ENCODE measurements at places on chromosomes 5 and 9.

- DNase-seq = no peak
These were observed 43.8 kb upstream of the DAB2IP start for GRCh38 chr9:121607434-121608167.

DNA sequence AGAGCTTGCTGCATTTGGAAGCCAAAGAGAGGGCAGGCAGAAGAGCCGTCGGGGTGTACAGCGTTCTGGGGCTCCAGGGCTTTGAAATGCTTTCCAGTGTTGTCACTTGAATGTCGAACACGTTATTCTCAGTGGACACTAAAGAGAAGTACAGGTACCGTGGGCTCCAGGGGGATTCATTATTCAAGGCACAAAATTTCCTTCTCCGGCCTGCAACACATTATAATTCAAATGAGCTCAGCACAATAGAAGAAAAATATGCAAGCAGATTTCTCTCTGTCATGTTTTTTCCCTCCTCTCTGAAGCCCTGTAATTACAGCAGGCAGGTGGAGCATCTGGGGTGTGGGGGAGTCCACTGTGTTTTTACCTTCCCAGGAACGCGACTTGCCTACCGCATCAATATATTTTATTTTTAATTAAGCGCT is 293.1 kb downstream of the ZSWIM6 start:
- no peak for DNase-seq

DNA sequence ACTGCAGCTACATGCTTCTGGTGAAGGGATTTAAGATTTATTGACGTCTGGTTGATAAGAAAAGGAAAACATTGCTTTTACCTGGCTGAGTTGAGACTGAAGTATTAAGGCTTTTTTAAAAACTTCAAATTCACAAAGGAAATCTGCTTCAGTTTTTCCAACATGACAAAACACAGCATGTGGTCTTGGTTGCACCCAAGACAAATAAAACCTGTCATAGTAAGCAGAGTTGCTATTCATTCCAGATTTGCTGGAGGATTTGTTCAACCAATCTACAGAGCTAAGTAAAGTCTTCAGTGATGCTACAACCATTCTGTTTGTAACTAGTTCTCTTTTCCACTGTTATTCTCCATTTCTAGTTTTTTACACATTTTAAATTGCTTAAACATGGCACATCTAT is 11.3 kb downstream of the C5orf63 start:
- DNase-seq = no peak

DNA sequence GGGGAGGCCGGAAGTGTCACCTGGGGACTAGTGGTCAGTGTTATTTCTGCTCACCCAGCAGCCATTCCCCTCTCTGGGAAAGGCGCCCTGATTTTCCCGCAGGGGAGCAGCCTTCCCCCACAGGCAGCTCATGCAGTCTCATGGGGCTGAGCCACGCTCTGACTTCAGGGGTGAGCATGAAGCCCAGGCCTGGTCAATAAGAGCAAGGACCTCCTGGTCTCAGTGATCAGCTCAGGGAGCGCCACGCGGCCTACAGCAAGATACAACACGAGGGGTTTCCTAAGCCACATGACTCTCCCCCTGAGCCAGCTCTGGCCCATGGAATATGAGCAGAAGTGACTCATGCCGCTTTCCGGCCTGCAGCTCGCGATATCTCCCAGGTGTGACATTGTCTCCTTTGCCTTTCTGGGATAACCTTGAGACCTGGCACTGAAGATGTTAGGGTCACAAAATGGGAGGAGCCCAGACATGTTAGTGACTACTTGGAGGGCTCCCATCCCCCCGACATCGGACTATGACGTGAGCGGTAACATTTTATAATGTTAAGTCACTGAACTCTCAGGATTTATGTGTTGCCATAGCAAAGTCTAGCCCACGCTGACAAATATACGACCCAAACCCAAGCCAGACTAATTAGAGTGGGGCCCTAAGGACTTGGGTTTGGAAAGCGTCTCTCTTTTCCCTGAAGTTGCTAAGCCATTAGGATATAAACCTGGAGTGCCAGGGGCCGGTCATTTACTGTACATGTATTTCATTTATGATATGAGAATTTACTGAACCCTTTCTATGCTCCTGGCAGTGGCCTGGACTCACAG is 46.5 kb upstream of the GFPT2 start:
- DNase-seq = no peak

GRCh38 chr5:35863159-35863558 is 6.5 kb downstream of the IL7R start:
- DNase-seq = no peak

GRCh38 chr5:179430193-179431175 is 85.2 kb upstream of the ADAMTS2 start:
- no peak for DNase-seq

DNA sequence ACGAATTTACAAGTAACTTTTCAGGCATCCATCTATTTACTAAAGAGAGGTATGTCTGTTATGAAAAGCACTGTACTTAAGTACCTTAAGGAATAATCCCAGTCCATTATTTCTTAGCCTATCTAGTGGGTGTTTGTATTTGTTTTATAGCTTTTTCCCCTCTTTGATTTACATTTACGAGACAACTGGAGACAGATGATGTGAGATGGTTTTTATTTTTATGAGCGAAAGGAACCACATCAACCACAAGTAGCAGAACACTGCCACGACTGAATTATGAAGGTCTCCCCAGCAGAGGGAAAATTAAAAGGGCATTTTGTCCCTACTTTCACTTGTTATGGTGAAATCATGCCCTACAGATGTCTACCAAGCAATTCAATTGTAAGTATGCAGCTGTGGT is 357.8 kb downstream of the NFIB start:
- no peak for DNase-seq

- DNase-seq = no peak
These were observed 623.1 kb downstream of the BNC2 start for GRCh38 chr9:16247188-16247875.

GRCh38 chr9:137784641-137785513 is 92.7 kb upstream of the CACNA1B start:
- DNase-seq = no peak

DNA sequence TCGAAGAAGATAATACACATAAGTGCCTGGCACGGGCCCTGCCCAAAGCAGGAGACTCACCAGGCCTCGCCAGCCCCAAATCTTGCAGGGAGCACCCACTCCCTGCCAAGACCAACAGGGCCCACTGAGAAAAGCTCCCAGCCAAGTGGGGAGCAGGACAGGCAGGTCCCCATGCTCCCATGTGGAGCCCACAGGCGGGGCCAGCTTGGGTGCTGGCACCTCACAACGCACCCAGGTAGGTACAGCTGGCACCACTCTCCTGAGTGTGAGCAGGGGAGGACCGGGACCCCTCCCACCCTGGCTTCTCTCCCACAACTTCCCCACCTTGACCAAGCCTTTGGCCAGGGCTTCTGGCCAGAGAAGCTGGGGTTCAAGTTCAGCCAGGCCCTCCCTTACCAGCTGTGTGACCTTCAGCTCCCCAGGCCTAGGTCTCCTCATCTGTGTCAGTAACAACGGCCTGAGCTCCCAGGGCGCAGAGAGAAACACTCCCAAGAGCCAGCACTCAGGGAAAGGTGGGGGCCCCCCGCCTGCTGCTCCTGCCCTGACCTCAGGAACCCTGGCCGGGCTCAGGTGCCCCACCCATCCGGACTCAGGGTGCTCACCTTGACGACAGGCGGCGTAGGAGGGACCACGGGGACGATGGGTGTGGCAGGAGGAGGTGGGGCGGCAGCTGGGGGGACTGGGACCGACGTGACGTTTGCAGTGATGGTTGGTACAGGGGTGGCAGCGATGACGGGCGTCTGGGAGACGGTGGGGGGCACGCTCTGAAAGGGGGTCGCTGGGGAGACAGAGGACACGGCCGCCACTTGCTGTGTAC is 17.8 kb downstream of the BRD3 start:
- no peak for DNase-seq

DNA sequence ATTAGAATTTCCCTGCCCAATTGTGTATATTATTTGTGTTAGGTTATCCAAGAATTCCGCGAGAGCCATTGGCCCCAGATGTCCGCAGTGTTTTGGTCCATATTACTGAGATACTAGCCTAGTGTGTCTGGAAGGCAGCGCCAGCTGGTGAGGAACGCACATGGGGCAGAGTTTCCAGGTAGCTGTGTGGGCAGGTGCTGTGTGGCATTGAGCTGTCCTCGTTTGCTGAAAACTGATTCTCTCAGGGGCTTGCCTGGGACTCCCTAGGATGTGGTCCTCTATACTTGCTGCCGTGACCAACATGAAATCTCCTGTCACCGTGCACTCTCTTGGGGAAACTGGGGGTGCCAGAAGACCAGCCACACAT is 288.7 kb downstream of the FANCC start:
- DNase-seq = no peak

DNA sequence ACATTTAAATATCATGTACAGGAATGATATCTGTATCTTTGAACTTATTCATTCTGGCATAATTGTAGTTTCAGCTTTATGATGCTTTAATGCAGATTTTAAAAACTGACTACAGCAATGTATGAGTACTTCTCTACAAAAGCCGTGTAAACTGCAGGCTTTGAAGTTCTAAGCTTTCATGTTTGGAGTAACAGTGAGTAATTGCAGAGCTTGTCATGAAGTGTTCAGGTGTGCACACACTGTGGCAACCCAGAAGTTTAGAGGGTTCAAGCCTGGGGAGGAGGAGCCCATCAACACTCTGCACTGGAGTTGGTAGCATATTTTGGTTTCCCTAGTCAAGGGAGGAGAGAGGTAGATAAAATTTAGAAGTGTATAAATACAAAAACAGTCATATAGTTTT is 130.9 kb downstream of the CD180 start:
- no peak for DNase-seq

DNA sequence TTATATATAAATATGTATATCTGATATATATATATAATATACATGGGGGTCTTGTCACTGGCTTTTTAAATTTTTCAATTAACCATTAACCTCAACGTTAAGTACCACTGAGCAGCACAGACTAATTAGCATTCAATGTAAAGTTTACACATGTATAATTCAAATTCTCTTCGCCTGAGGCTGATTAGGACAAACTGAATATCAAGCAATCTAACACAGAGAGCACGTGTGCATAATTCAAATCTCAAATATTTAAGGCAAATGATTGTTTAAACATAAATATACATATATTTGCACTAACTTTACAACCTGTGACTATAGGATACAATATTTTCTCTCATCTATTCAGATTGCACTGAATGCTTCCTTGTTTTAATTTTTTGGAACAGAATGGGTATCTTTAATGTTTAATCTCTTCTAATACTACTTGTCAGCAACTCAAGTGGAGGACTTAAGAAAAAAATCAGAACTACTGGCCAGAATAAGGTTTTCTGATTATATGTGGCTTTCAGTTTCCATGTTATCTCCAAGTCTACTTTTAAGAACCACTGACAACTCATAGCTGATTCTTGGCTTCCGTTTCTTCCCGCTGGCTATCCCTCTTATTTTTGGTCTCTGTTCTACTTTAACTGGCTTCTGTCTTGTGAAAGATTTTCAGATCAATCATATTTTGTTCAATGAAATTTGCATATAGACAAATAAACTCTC is 204.8 kb downstream of the MLLT3 start:
- no peak for DNase-seq

DNA sequence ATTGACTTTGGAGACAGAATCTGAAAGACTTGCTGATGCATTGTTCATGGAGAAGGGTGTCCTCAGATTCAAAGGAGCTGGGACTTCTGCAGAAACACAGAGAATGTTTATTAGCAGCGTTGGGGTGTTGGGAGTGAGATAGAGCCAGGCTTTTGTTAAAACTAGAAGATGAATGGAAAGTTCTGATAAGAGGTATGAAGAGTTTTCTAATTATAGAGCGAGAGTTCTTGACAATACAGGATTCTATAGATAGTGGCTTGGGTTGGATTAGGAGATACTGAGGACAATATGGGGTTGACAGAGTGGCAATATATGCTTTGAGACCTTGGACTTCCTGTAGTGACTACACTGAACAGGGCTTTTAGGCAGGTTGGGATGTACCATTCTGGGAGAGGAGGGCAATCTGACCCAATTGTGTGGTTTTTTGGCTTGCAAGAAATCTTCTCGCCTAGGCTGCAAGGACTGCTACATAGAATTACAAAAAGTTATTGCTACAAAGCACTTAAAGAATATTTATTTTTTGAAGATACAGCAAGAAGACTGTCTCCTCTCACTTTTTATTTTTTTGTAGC is 83.1 kb downstream of the FER start:
- no peak for DNase-seq

DNA sequence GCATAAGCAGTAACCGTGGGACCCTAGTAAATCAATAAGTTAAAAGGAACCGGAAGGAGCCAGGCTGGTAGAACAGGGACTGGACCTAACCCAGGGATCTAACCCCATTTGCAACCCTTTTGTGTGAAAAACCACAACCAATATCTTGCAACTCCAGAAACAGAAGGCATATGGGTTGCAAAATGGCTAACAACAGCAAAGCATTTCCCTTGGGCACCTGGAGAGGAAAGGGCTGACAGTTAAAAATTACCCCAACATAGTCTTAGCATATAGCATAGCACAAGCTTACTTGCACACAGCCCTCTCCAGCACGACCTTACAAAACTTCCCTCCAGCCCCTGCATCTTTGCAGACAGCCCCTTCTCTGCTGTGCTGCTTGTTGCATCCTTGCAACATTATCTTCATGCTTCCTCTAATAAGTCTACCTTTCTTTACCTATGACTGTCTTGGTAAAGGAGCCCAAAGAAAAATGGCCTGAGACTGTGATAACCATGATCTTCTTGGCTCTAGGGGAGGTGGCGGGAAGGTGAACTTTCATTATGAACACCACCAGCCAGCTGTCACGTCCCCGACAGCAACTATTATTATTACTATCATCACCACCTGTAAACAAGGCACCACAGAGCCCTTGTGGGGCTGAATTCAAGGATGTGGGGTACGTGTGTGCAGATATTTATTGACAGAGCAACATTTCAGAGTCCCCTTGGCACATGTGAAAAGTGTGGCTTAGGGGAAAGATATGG is 49.8 kb downstream of the PRRC1 start:
- DNase-seq = no peak

- no peak for DNase-seq
These were observed 823.2 kb downstream of the TLE1 start for GRCh38 chr9:80866121-80866520.

GRCh38 chr9:121156263-121156731 is 45.4 kb downstream of the RAB14 start:
- no peak for DNase-seq

- DNase-seq = no peak
These were observed 54.7 kb downstream of the PTCD2 start for GRCh38 chr5:72374844-72375243.

DNA sequence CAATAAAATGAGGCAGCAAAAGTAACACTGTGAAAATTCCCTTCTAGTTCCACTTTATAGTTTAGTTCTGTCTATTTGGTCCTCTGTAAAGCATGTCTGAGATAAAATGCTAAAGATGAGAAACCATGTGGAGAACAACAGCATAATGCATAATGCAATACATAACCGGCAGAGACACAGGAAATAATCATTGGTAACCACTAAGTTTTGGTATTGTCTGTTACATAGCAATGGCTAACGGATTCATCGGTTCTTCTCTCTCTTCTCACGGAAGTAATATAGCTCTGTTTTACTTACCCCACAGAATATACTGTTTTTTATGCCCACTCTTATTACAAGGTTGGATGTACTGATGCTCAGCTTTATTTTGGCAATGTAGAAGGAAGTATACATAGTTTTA is 158.9 kb downstream of the FAM174A start:
- no peak for DNase-seq

GRCh38 chr9:79193001-79193400 is 378.8 kb upstream of the TLE4 start:
- DNase-seq = no peak

- DNase-seq = no peak
These were observed 46.2 kb upstream of the RUFY1 start for GRCh38 chr5:179504191-179504590.

- DNase-seq = no peak
These were observed 465.0 kb downstream of the EBF1 start for GRCh38 chr5:158634714-158635113.

GRCh38 chr9:127283917-127284497 is 19.4 kb downstream of the GARNL3 start:
- no peak for DNase-seq

All from stimulated activated CD8-positive, alpha-beta memory T cell treated with anti-CD3 and anti-CD28 coated beads, Interleukin-7, amount 100 ng/mL, for 1 hour (primary cell).